Activated T-helper 1 cell treated with anti-CD3 and anti-CD28 coated beads, Interleukin-2, amount 50 U/mL, for 16 hours (primary cell): ENCODE measurements at places on chromosomes 1 and 21.

DNA sequence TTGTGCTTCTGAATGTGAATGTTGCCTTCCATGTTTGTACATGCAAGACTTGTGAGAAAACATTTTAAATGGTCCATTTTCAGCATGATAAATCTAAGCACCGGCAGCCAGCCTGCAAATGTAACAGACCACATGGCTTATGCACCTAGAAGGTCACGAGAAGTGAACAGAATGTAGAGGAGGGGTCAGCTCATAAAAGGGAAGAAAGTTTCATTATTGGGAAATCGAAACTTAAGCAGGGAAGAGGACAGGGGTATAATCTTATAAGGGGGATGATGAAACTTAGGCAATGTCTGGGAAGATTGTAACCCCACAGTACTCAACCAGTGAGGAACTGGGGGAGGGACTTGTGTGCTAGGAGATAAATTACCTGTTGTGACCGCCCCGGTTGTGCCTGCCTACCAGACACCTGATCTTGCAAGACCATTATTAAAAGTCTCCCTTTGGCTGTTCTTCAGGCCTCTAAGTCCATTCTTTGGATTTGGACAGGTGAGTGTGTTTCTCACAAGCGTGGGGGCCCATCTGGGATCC is 37.7 kb upstream of the VN1R5 start:
- no peak for DNase-seq

DNA sequence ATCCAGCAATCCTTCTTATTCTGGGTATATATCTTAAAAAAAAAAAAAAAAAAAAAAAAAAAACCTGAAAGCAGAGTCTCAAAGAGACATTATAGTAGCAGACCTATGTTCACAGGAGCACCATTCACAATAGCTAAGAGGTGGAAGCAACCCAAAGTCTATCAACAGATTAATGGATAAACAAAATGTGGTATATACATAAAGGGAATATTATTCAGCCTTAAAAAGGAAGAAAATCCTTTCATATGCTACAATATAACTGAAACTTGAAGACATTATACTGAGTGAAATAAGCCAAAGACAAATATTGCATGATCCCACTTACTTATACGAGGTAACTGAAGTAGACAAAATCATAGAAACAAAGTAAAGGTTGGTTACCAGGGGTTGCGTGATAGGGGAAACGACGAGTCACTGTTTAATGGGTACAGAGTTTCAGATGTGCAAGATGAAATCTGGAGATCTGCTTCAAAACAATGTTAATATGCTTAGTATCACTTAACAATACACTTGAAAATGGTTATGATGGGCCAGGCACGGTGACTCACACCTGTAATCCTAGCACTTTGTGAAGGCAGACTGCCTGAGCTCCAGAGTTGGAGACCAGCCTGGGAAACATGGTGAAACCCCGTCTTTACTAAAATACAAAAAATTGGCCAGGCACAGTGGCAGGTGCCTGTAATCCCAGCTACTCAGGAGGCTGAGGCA is 29.5 kb downstream of the PIK3R3 start:
- DNase-seq: no peak

- DNase-seq: no peak
Observed at GRCh38 chr1:35047188-35047858, 15.6 kb upstream of the ZMYM6 start.

DNA sequence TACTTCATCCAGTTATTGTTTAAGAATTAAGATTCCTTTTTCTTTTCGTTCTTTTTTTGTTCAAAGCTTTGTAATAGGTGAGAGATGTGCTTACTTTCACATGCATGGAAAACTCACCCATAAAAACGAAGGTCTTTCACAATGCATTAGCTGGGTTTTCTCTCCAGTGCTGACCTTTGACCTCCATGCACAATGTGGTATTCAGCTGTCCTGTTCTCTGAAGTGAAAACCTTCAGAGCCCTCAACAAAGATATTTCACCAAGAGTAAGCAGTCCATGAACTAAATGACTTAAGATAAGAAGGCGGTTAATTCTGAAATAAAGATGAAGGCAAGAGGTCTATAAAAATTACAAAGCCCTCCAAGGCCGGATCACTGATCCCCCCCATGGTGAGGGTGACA is 77.1 kb upstream of the IPO9 start:
- no peak for DNase-seq

GRCh38 chr1:183227422-183228346 is 41.6 kb downstream of the LAMC2 start:
- no peak for DNase-seq

DNA sequence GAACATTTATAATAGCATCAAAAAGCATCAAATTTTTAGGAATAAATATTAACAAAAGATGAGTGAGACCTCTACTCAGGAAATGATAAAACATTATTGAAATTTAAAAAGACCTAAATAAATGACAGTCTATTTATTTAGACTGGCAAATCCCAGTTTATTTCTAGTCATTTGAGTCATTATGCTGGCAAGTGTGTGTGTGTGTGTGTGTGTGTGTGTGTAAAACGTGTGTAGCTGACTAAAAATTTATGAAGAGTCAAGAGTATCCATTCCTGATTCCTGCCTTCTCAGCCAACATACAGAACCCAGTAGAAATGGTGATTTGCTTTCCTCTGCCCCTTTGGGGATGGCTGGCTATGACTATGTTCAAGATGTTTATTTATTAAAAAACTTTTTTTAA is 46.2 kb downstream of the OSBPL9 start:
- DNase-seq: no peak

- no peak for DNase-seq
Observed at GRCh38 chr1:209207701-209208286, 375.7 kb upstream of the CAMK1G start.

DNA sequence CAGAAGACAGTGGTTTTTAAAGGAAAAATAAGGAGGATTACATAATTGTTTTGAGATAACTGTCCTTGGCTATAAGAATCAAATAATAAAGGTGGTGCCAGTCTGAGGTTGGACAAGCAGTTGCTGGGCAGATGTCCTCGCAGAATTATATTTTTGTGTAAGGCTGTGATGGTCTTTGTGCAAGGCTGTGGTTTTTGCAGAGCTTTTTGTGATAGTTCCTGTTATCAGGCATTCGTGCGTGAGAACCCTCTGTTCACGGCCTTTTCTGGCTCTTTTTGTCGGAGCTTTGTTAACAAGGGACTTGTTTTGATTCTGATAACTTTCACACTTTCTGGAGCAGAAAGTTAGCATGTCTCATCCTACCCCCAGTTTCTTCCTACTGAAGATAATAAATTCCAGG is 33.4 kb downstream of the SH3BP5L start:
- DNase-seq: no peak

DNA sequence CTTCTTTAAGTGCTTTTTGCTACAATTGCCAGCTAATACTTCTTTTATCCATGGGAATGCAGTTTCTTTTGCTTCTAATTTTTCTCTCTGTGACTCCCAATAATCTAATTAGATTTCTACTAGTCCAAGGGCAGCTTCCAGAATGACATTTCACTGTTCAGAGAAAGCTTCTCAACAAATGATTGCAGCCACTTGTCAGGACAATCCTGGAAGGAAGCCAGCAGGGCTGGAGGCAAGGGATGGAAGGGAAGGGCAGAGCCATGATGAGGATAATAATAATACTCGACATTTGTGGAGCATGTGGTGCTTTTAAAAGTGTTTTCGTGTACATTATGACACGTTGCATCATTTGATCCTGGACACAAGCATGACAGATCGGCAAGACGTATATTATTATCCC is 19.4 kb downstream of the F11R start:
- DNase-seq: no peak

DNA sequence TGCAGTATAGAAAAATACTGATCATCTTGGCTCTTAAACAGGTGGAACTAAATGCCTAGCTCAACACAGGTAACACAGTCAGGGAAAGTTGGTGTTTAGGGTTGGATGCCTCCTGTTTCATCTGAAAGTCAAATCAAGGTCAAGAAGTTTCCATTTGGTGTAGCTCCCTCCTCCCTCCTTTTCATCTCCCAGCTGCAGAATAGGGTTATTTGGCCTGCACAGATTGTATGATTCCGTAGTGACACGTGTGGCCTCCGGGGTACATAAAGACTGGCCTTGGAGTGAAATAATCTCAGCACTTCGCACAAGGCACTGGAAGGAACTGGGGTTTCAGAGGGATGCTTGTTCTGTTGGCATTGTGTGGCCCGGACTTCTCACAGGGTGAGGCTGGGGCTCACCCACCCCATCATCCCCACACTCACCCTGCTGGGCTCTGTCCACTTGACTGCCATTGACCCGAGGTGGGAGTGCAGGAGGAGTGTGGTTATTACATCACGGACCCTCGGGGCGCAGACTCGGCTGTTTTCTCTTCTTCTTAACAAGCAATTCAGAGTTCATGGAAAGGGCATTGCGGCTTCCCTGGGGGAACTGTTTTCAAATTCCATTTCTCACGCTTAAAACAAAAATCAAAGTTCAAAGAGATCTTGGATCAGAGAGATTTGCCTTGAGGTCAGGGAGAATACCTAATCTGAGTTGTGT is 18.4 kb downstream of the IGSF5 start:
- DNase-seq: no peak

DNA sequence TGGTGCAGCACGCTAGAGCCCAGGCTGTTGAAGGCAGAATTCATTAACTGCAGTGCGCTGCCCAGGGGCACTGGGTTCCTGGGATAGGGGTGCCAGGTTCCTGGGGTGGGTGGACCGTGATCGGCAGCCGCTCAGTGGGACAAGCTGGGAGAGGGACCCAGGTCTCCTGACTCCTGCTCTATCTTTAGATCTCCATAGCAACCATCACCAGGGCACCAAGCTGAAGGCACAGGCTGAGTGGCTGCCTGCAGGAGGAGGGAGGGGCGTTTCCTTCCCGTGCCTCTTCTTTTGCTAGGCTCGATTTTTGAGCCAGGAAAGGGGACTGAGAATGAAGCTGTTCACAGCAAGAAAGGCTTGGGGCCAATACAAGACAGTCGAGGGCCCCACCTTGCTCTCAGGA is 20.9 kb upstream of the CDCP2 start:
- no peak for DNase-seq

- peak; percentile 75 for DNase-seq
Observed at GRCh38 chr1:23790696-23791515, at the start of gene LYPLA2. LYPLA2 (plus strand) TSS chr1:23791145; CDS start chr1:23792683, 1,538 bp downstream.

DNA sequence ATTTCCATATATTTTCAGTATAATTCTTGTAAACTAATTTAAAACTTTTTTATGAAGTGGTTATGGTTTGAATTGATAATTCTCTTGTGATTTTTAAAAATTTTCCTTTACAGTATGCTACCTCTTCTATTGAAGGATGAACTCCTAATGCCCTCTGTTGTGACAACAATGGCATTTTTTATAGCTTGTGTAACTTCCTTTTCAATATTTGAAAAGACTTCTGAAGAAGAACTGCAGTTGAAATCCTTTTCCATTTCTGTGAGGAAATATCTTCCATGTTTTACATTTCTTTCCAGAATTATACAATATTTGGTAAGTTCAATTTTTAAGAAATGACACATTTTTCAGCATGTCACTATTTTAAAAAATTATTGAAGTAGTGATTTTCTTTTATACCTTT is 61.4 kb downstream of the ALG6 start:
- DNase-seq: no peak

GRCh38 chr1:41559331-41559730 is 74.8 kb upstream of the EDN2 start:
- DNase-seq: no peak

GRCh38 chr1:194295685-194296084 is 1109.3 kb upstream of the B3GALT2 start:
- no peak for DNase-seq

DNA sequence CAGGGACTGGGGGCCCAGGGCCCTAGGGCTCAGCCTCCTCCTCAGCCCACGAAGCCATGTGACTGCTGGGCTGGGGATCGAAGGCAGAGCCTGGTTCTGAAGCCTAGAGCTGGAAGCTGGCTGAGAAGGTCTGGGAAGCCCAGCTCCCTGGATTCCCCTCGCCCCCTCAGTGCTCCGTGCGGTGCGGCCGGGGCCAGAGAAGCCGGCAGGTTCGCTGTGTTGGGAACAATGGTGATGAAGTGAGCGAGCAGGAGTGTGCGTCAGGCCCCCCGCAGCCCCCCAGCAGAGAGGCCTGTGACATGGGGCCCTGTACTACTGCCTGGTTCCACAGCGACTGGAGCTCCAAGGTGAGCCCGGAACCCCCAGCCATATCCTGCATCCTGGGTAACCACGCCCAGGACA is 9.1 kb downstream of the ADAMTSL4 start:
- no peak for DNase-seq

DNA sequence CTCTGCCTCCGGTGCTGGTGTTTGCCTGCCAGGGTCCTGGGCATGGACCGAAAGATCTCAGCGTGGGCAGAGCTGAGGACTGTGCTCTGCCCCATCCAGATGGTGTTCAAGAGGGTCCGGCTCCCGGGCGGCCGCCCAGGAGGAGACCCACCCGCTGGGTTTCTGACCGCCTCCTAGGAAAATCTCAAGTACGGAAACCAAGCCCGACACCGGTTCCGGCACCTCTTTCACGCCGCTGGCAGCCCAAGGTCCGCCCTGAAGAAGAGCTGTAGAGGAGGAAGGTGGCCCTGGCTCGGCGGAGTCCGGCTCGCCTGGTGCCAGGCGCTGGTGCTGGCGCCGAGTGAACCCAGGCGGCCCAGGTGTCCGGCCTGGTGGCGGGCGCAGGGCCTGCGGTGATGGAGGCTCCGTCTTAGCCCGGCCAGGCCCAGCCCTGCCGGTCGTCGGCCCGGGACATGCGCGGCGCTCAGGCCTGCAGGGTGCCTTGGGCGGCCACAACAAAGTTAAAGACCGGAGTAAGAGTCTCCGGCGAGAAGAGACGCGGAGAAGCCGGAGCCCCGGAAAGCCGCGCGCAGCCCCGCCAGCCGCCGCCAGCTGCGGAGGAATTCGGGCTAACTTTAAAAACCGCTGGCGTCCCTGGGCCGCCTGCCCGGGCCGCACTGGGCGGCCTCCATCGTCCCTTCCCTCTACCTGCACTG is 1.5 kb downstream of the GRIK3 start:
- DNase-seq: no peak

DNA sequence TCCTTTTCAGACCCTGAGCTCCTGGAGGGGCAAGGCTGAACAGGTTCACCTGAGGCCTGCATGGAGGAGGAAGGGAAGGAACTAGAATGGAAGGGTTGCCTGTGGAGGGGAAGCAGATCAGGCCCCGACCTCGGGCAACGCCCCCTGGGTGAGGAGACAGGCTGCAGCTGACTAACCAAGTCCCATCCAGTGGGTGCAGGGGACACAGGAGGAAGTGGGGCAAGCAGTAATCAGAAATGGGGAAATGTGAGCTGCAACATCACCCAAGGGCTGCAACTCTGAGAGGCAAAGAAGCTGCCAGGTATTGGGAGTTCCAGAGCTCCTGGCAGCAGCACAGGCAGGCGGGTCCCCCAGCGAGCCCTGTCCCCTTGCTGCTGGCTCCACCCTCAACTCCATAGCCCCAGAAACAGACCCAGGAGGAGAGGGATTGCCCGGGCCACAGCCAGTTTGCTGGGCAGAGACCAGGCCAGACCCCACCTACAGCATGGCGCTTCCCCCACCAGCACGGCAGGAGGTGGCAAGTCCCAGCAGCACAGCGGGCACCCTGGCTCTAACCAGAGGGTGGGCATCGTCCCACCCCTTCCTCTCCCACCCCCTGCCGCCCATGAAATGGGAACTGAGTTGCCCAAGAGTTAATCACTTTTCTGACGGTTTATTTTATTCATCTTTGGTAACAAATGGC is 38.5 kb downstream of the MRPL37 start:
- no peak for DNase-seq
